Stimulated activated CD8-positive, alpha-beta memory T cell treated with anti-CD3 and anti-CD28 coated beads, Interleukin-4, amount 100 ng/mL, for 4 hours (primary cell): ENCODE measurements at places on chromosomes 12 and 14.

DNA sequence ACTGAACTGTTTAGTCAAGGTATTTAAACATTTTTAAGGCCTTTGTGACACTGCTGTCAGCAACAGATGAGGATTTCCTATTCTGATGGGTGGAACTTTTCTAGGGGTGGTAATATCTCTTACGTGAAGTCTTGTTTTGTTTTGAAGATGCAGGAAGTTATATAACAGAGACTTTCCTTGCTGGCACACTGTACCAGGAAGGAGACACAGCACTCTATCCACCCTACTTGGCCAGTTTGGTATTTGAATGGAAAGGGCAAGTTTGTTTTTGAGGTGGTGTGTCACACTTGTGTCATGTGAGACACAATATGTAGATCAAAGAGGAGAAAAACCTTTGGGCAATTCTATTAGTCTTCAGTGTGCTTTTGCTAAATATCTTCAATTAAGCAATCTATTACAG, 51.6 kb upstream of the SRP54 start:
- no peak for DNase-seq

DNA sequence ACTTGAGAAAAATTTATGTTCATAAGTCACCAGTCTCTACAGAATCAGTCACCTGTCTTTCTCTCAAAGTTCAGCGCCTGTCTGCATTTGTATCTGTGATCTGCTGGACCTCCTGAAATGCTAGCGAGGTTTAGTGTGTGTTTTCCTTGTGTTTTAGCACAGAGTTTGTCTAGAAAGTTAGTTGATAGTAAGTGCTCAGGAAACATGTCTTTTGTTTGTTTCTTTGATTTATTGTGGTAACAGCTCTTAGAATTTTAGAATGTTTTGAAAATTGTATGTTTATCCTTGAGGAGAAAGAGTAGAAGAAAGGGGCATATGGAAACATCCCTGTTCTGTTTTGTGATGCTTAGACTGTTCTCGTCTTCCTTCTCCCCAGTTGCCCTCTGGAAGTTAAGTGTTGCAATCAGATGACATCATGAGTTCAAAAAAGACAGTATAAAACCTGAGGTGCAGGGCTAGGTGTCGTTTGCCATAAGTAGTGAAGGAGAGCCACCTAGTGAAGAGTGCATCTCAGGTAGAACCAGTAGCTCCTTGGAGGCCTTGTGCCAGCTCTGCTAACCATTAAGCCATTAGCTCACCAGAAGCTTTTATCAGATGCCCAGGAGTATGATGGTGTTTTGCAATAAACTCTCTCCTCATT, 44.8 kb downstream of the FBXW8 start:
- DNase-seq = no peak

GRCh38 chr14:103613517-103613916, 15.5 kb upstream of the KLC1 start:
- no peak for DNase-seq

DNA sequence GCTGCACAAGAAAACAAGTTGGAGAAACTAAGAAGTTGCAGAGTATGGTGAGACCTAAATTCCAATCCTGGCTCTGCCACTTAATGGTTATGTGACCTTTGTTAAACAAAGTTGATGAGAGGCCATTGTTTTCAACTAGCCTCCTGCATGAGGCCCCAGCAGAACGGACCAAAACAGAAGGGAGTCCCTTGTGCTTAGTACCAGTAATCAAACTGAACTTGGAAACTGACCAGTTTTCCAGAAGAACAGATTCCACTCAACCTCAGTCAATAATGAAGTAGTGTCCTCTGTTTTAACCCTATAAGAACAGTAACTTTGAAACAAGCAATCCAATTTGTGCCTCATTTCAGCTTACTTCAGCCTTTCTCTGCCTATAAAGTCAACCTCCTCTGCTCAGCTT, 69.9 kb downstream of the C12orf56 start:
- no peak for DNase-seq

DNA sequence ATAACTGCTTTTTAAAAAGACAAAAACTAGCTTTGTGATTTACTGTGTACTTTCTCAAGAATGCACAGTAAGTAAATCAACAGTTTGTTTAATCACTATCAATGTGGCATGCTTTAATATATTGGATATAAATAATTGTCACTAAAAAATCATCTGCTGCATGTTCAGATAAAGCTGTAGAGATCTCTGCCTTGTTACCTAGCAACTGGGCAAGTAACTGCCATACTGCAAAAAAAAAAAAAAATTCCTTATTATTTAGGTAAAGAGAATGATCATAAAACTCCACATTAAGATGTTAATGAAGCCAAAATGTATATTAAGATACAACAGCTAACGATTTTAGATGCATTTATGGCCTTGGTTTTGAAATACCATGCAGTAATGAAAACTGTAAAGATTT, 237.4 kb downstream of the APAF1 start:
- DNase-seq = no peak
